ENCODE measurements at places on chromosomes 1 and 21. TPM values are rescaled to one million over a fixed set of nuclear protein-coding genes. Genes with fewer than 3 reads are reported as not detected.

The KCNH1 gene
- not detected for total RNA-seq

DNA sequence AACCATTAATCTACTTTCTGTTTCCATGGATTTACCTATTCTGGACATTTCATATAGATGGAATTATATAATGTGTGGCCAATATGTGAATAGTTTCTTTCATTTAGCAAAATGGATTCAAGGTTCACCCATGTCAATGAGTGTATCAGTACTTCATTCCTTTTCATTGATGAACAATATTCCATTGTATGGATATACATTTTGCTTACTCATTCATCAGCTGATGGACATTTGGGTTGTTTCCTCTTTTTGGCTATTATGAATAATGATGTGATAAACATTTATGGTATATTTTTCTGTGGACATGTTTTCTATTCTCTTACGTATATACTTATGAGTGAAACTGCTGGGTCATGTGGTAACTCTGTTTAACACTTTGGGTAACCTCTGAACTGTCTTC is 97.8 kb downstream of the SCMH1 start:
- no peak overlapping the region for H3K27ac ChIP-seq
- DNase-seq = no peak
- no peaks in the 10 kb centered on the region for H3K27me3 ChIP-seq
- no peaks in the 10 kb centered on the region for H3K4me1 ChIP-seq
- H3K36me3 ChIP-seq = peaks cover 12% of the 10 kb centered on the region

The CELA3A gene
- total RNA-seq = not detected

DNA sequence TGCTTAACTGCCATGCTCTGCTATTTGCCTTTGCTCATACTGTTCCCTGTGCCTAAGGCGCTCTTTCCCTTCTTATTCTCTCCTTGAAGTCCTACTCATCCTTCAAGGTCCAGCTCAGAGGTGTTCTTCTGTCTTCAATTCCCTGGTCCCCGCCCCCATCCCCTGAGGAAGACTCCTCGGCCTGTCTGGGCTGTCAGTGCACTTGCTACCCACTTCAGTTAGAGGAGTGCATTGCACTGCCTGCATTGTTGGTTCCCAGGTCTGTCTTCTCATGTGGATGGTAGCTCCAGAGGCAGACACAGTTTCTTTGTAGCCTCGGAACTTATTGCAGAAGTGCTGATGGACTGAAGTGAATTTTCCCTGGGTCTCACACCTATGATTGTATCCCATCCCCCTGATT is 194.0 kb downstream of the C1orf94 start:
- no peaks in the 10 kb centered on the region for H3K4me1 ChIP-seq
- no peak for DNase-seq
- H3K4me3 ChIP-seq = no peak overlapping the region
- H3K36me3 ChIP-seq = no peaks in the 10 kb centered on the region
- peaks cover 42% of the 10 kb centered on the region for H3K27me3 ChIP-seq

DNA sequence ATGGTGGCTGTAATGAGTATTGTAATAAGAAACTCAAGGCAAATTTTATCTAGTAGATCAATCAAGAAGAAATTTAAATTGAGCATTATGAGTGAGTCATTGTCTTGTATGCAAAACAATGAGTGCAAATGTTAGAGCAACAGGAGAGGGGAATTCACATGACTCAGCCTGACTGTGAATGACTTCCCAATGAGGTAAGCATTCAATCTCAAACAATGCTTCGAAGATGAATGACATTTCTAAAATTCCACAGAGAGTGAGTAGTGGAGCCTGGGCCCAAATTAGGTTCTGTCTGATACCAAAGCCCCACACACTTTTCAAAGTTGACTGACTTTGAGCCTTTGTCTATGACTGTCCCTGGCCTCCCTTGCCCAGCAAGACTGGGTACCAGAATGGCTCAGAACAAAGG is 738.0 kb downstream of the PTPRU start:
- no peaks in the 10 kb centered on the region for H3K4me1 ChIP-seq
- DNase-seq = no peak
- no peak overlapping the region for H3K4me3 ChIP-seq
- H3K27me3 ChIP-seq = peaks cover 8% of the 10 kb centered on the region
- no peak overlapping the region for H3K27ac ChIP-seq
- H3K36me3 ChIP-seq = no peaks in the 10 kb centered on the region

GRCh38 chr1:165837838-165838364 is 10.5 kb downstream of the UCK2 start:
- no peak for DNase-seq
- H3K27me3 ChIP-seq = peaks cover 2% of the 10 kb centered on the region

The HYI gene
- 17.5 TPM for total RNA-seq

DNA sequence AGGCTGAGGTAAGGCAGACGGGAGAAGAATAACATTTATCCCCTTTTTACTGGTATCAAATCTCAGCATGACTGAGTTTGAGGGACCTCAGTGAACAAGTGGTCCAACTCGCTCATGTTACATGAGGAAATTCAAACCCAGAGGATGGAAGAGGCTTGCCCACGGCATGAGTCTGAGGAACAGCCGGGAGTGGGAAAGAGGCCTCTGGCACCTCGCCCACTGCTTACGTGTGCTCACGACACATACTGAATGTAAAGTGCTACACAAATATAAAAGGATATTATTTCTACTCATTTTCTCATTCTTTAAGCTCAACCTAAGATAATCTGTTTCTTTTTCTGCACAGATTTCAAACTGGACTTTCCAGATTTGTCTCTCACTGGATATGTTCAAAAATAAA is 14.7 kb downstream of the BEND5 start:
- DNase-seq = no peak
- H3K4me1 ChIP-seq = peaks cover 17% of the 10 kb centered on the region
- H3K27ac ChIP-seq = no peak overlapping the region
- no peaks in the 10 kb centered on the region for H3K27me3 ChIP-seq
- H3K4me3 ChIP-seq = no peak overlapping the region

DNA sequence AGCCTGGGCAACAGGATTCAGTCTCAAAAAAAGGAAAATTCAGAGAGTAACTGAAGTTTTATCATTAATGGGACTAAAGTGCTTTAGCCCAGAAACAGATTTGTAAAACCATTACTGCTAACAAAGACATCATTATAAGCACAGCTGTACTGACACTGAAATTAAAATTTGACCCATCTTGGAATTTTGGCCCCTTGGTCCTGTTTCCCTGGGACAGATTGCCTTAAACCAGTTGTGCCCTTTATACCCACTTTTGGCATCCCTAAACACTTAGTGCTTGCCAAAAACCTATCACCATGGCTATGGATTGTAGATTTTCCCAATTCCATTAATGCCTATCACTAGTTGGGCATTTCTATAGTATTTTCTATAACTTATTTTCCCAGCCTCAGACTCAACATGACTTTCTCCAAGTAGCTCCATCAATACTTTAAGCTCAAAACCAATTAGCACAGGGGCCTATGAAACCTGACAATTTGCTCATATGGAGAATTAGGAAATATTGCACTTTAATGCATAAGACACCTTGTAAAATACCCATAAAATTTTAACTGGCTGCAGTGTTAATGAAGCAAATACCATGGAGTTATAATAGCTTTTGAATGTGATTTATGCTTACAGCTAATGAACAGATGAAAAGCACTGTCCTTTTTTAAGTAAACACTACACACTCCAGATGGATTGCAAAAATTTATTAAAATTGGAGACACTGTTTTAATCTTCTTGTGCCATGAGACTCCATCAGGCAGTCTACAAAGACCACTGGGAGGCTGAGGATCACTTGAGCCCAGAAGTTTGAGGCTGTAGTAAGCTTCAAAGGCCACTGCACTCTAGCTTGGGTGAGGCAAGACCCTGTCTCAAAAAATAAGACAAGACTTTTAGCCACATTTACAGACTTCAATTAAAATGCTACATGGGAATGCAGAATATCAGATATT is 4.3 kb downstream of the GAS5 start:
- H3K4me1 ChIP-seq = peaks cover 46% of the 10 kb centered on the region
- H3K27me3 ChIP-seq = no peaks in the 10 kb centered on the region
- DNase-seq = no peak
- peaks cover 35% of the 10 kb centered on the region for H3K36me3 ChIP-seq
- peak overlapping the region; percentile 97 for H3K27ac ChIP-seq

DNA sequence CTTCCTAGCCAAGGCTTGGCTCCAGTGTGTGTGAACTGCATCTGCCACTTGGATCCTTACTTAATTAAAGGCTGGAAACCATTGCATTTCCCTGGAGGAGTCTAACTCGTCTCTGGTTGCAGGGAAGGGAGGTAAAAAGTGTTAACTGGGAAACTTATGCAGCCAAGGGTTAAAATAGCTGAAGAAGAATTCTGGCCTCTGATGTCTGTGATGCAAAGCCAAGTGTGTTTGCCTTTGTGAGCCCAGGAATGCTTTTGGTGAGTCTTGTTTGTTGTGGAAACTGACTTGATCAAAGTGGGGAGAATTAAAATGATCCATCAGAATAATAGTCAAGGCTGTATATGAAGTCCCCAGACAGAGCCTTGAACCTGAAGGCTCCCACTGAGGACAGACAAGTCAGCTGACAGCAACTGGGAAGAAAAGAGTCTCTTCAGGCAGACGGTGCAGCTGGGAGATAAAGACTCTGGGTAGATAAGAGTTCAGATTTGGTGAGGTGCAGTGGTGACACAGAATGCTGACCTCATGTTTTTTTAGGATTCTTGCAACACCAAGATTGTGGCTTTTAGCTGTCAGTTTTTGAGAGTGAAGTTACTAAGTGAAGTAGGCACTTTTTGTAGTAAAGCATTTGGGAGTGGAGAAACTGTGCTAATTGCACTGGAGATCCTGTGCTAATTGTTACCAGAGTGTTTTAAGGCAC is 59.5 kb upstream of the WLS start:
- H3K4me1 ChIP-seq = no peaks in the 10 kb centered on the region
- no peaks in the 10 kb centered on the region for H3K27me3 ChIP-seq
- H3K27ac ChIP-seq = no peak overlapping the region
- H3K4me3 ChIP-seq = no peak overlapping the region
- H3K36me3 ChIP-seq = no peaks in the 10 kb centered on the region

DNA sequence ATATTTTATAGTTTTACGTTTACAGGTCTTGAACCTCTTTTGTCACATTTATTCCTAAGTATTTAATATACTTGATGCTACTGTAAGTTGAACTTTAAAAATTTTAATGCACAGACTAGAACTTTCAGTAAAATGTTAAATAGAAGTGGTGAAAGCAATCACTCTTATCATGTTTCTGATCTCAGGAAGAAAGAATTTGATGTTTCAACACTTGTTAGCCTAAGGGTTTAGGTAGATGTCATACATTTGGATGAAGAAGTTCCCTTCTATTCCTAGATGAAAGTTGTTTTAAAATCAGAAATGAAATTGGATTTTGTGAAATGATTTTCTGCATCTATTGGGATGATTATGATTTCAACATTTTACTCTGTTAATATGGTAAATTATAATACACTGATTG is 63.6 kb upstream of the TTLL7 start:
- peaks cover 12% of the 10 kb centered on the region for H3K27me3 ChIP-seq
- no peak for DNase-seq
- no peak overlapping the region for H3K4me3 ChIP-seq
- no peaks in the 10 kb centered on the region for H3K4me1 ChIP-seq
- H3K27ac ChIP-seq = no peak overlapping the region

DNA sequence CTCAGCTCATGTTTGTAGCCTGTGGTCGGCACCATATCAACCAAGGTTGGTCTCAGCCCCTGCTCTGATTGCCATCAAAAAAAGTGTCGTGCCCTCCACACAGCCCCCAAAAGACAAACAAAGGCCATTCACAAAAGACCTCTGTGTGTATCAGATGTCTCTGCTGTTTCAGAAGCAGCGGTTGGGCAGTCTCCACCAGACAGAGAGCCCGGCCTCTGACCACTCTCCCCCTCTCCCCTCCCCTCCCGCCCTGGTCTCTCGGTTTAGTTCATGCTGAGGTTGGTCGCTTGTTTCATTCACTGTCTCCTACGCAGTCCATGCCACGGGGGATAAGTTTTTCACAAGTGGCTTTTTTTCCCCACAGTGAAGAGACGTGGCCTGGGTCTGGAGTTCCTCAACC is 27.1 kb downstream of the ACTA1 start:
- peaks cover 53% of the 10 kb centered on the region for H3K27me3 ChIP-seq
- H3K4me3 ChIP-seq = peak overlapping the region; percentile 87
- peaks cover 22% of the 10 kb centered on the region for H3K4me1 ChIP-seq

DNA sequence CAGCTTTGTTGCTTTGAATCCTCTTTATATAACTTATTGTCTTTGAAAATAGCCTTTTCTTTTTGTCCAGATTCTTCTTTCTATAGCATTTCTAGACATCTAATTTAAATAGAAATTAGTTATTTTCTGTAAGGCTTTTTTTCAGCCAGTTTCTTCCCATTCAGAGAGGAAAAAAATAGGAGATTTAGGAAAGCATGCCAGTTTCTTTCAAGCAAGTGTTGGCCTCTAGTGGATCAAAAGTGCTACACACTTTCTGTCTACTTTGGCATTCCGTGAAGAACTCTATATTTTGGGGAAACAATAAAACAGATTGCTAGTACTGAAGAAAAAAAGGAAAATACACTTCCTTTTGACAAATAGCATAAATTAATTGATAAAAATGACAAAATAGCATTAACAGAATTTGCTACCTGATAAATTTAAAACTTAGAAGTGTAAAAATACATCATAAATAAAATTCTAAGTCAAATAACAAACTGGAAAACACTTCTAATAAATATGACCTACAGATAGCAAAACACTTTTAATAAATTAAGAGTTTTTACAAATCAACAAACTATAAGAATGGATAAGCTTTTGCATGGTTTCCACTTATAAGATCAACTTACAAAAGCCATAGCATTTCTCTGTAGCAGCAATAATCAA is 13.1 kb upstream of the EXO1 start:
- H3K4me1 ChIP-seq = no peaks in the 10 kb centered on the region
- H3K4me3 ChIP-seq = no peak overlapping the region
- peaks cover 4% of the 10 kb centered on the region for H3K27me3 ChIP-seq
- H3K36me3 ChIP-seq = no peaks in the 10 kb centered on the region

DNA sequence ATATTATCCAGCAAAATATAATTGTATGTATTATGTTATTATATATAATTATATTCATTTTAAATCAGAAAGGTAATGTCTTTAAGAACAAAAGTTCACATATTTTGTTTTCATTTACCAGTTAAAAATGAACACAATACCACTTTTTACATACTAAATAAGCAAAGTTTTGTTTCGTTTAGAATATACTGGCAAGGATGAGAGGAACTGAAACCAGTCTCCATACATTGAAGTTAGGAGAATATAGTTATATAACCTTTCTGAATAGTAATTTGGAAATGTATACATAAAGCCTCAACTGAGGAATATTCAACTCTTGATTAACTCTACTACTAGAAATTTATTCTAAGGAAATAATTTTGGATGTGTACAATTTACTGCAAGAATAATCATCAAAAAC is 110.5 kb downstream of the ZNF644 start:
- H3K4me3 ChIP-seq = no peak overlapping the region
- peaks cover 59% of the 10 kb centered on the region for H3K36me3 ChIP-seq
- no peak overlapping the region for H3K27ac ChIP-seq
- H3K4me1 ChIP-seq = peaks cover 3% of the 10 kb centered on the region
- no peak for DNase-seq
